ENCODE measurements at places on chromosomes 5 and 9.
A peak's percentile ranks its signal among the peaks of the same experiment; 100 is the strongest.

GRCh38 chr5:173697931-173698579, 81.6 kb upstream of the BOD1 start:
- DNase-seq, result no peak

- DNase-seq, result no peak
These were observed 190.8 kb downstream of the MED10 start for GRCh38 chr5:6187501-6187900.

- DNase-seq, result no peak
These were observed 58.3 kb downstream of the NIPBL start for GRCh38 chr5:36934740-36935356.

GRCh38 chr9:120935383-120935857, 8.8 kb upstream of the TRAF1 start:
- DNase-seq, result peak; percentile 94

DNA sequence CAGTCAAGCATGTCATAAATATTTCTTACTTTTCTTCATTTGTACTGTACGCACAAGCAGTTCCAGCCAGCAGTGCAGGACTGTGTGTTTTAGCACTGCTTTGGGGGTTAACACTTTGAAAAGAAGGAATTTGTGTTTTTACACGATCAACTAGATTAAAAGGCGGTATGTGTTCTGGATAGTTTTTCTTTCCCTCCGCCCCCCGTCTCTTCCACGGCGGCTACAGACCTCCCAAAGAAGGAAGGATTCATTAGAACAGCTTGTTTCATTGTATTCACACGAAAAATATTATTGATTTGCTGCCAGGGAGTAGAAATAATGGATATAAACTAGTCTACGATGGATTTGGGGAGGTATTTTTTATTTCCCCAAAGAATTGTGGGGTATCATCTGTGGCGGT, 336.8 kb upstream of the RFX3 start:
- DNase-seq, result no peak

DNA sequence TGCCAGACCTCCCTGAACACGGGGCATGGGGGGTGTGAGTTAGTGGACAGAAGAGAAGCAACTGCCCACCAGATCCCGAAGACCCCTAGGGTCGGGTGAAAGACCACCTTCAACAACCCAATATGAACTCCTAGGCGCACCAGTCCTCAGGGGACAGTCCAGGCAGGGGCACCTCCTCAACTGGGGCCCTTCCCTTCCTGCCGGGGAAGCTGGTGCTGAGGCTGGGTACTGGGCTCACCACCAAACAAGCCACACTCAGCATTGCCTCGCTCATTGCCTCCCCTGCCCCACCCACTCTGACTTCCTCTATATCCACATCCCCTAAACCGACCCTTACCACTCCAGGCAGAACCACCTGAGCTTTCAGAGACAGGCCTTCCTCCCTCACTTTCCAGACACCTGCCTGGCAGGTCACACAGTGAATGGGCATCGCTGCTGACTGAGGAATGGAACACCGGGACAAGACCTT, 42.5 kb downstream of the SEMA4D start:
- no peak for DNase-seq

- DNase-seq, result no peak
These were observed 227.1 kb downstream of the ARHGEF28 start for GRCh38 chr5:73853091-73853490.

DNA sequence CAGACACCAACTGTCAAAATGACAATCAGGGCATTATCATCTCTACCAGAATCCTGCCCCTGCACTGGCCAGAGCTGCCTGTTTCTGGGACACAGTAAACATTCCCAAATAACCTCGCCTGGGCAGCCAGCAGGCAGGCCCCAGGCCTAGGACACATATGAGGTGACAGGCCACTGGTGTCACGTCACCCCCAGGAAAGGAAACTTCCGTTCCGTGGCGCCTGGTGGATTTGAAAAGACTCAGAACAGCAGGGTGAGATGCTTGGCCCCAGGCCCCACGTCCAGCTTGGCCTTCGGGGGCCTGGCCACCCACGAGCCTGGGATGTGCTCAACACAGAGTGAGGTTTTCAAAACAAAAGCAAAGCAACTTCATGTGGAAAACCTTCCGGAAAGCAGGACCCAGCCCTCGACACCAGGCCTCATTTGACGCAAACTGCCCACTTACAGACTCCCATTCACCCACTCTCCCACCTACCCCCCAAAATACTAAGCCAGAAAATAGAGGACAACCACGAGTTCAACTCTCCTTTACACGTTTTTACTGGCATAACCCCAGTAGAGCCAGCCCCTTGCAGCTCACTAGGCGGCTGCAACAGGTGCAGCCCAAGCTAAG, 1.2 kb downstream of the SEMA4D start:
- no peak for DNase-seq

DNA sequence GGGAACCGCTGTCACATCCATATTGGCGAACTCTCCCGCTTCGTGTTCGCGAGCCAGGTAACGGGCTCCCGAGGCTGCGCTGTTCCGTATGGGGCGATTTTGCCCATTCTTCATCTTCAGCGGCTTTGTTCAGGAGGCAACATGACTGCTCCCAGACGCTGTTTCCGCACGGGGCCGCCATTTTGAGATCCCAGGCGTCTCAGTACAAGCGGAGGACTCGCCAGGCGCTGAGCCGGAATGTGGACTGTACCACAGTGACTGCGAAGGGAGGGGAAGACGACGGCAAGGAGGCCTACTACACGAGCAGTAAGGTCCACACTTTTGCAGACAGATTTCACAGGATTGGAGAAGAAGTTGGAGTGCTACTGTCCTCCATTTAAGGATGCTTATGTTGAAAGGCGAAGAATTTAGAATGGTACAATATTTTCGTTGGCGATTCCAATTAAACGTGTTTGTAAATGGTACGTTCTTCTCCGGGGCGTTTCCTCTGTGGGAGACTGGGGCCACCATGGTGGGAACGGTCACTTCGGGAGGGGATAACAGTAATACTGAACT, 41.6 kb upstream of the ZNF300 start:
- DNase-seq, result peak; percentile 93

GRCh38 chr9:86598411-86599239, 244.4 kb upstream of the TUT7 start:
- peak; percentile 65 for DNase-seq

GRCh38 chr9:98971915-98972223, 28.2 kb downstream of the COL15A1 start:
- DNase-seq, result peak; percentile 16

DNA sequence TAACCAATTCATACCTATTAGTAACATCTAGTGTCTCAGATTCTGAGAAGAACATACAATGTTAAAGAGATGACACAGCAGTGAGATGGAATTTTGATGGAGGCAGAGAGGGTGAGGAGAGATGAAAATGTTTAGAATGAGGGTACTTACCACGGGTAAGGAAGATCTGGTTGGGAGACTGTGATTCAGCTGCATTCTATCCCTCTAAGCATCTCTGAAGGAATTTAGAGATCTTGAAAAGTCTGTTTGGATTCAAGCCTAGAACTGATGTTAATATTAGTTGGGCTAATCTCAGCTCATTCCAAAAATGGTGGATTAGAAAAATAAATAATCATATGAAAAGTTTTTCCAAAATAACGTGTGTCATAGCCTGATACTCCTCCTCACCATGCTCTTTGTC, 191.5 kb upstream of the CLINT1 start:
- no peak for DNase-seq

DNA sequence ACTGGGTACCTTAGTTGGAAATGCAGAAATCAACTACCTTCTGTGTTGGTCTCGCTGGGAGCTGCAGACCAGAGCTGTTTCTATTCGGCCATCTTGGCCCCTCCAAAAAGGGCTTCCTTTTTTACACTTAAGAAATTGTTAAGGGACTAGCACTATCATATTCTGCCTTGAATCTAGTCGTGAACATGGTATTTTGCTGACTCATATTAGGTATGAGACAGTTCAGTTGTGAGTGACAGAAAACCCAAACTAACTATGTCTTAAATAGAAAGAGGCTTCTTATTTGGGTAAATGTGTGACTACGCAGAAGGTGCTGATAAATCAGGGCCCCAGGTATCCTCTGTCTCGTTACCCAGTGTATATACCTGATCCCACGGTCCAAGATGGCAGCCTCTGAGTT, 298.2 kb downstream of the EDIL3 start:
- DNase-seq, result no peak

- no peak for DNase-seq
These were observed 235.4 kb downstream of the CACNA1B start for GRCh38 chr9:138112791-138113600.

- DNase-seq, result peak; percentile 65
These were observed 81.8 kb upstream of the NEURL1B start for GRCh38 chr5:172559004-172559932.

DNA sequence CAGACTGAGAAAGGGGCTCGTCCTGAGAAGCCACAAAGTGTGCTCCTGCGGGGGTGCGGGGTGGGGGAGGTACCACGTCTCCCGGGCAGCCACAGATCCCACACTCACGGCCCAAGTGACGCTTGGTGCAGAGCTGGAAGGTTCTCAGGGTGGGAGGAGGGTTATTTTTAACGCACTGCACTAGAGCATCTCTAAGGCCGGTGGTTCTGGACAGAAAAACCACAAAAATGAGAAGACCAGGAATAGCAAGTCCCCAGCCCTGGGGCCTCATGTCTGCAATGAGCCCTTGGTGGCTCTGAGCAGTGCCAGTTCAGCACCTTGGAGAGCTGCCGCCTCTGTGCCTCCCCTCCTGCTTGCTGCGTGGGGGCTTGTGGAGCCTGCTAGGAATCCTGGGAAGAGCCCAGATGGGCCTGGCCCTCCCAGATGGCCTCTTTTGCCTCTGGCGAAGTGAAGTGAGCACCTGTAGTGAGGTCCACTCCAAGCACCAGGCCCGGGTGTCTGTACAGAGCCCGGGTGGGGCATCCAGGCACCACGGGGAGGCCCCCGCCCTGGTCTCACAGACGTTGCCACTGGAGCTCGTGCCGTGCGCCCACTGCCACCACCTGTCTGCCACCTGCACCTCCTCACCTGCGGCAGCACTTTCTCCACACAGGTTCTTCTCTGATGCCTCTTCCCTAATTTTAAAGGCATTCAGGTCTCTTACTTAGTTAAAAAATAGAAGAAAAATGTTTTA, 48.9 kb upstream of the CACNA1B start:
- peak; percentile 62 for DNase-seq

GRCh38 chr5:117131048-117131679, 556.5 kb upstream of the SEMA6A start:
- DNase-seq, result no peak

- DNase-seq, result no peak
These were observed 86.5 kb downstream of the SREK1 start for GRCh38 chr5:66230551-66230950.

- DNase-seq, result no peak
These were observed 730 bp downstream of the ZMYND19 start for GRCh38 chr9:137589441-137590122.

DNA sequence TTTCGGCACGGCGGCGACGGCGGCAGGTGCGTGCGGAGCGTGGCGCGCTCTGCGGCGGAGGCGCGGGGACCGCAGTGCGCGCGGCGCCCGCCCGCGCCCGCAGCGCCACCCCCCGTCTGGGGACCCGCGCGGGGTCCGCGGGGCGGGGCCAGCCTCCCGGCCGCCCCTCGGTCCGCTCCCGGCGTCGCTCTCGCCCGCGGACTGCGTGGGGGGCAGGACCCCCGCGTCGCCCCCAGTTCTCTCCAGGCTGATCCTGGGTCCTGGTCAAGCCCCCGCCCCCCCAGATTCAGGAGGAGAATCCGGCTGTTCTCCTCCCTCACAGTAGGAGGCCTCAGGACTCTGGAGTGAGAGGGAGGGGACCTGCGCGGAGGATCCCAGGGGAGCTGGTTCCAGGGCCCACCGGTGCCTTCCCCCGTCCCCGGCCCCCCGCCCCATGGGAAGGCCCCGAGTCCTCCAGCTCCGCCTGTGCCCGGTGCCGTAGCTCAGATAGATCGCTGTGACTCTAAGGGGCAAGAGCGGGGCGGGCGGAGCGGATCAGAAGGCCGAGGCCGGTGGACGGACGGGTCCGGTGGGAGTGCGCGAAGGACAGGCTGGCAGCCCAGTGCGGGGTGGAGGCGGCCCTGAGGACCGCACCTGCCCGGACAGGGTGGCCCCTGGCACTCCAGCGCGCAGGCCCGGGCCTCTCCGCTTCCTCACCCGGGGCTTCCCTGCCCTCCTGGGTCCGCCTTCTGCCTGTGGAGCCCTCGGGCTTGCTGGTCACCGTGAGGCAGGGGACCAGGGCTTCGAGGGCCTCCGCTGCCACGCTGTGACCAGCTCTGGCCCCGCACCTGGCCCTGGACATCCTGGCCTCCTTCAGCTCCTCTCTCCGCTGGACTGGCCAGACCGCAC, at the start of gene RNF208:
Gene RNF208 (minus strand): TSS at position 51 of the 888 bp plus-strand sequence. CDS start 1,028 bp downstream, outside the sequence.
- DNase-seq, result no peak

- no peak for DNase-seq
These were observed 93.8 kb upstream of the RASGRF2 start for GRCh38 chr5:80866371-80866770.

GRCh38 chr5:139134906-139135305, 63.3 kb downstream of the SIL1 start:
- no peak for DNase-seq
